Stimulated activated naive CD4-positive, alpha-beta T cell (primary cell): ENCODE measurements at places on chromosomes 1 and 21.

- no peak for DNase-seq
These were observed 38.6 kb downstream of the SLC45A1 start for GRCh38 chr1:8356256-8357209.

- no peak for DNase-seq
These were observed 75.4 kb downstream of the VWA5B1 start for GRCh38 chr1:20366056-20366462.

DNA sequence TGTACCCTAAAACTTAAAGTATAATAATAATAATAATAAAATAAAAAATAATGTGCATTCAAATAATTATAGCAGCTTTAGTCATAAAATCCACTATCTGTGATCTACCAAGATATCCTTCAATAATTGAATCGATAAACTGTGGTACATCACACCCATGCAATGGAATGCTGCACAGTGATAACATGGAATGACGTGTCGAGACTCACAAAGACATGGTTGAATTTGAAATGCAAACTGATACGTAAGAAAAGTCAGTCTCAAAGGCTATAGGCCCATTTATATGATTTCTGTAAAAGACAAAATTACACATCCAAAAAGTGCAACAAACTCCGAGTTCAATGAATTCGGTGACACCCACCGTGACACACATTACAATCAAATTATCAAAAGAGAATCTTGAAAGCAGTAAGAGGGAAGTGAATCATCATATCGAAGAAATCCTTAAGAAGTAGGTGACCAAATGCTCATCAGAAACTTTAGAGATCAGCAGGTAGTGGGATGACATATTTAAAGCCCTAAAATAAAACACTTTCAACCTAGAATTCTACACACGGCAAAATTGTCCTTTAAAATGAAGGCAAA, 5.2 kb upstream of the SPRR2E start:
- no peak for DNase-seq

- DNase-seq, result no peak
These were observed 92.6 kb downstream of the ZNF281 start for GRCh38 chr1:200317236-200317635.

DNA sequence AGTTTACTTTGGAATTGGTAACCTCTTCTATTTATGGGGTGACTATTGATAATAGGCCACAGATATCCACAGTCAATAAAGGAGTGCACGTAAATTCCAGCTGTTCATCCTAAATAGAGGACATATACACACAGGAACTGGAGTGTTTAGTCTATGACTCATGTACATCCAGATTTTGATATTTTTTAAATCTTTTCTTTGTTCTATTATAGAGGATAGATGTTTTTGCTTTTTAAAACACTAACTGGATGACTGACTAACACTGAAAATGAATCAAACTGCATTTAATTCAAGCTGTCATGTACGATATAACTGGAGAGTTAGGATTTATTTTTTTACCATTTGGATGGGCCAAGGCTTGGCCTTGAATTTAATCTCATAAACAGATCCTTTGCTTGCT, 45.9 kb downstream of the RGL1 start:
- DNase-seq, result no peak

- DNase-seq, result no peak
These were observed 7.7 kb downstream of the PCP4L1 start for GRCh38 chr1:161266202-161266601.

GRCh38 chr1:19454265-19455146, 30.8 kb downstream of the CAPZB start:
- DNase-seq, result peak; percentile 7

DNA sequence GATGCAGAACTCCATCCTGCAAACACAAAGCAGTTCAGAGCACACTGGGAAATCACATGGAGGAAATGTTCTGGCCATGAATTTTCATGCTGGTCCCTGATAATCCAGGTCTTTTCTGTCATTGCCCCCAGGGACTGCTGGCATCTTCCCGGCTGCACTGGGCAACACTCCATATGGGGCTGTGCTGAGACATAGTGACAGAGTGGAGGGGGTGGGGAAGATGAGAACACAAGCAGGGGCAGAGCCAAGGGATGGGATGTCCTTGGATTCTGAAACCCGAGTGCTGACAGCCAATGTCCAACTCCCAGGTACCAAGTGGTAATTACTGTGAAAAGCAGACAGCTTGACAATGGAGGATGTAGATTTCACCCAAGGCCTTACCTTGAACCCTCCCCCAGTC, 185.7 kb downstream of the HIVEP3 start:
- DNase-seq, result no peak

- no peak for DNase-seq
These were observed 63.9 kb upstream of the AK4 start for GRCh38 chr1:65084066-65084465.

DNA sequence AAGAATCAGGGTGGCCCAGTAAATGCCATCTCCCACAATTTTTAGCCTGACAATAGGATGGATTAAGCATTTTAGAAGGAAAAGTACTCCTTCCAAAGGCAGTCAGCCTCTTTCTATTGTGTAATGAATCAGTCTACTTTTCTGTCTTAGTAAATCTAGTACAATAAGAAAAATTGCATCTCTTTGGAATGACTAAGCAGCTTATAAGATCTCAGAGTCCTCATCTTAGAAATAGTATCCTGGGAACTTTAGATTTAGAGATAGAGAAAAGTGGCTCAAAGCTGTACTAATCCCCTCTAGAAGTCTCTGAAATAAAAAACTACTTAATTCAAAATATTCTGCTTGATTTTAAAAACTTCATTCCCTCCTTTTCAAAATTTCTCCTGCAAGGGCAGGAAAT, 81.4 kb downstream of the SLC44A5 start:
- DNase-seq, result no peak

GRCh38 chr1:19062258-19063029, 106.0 kb upstream of the IFFO2 start:
- no peak for DNase-seq

GRCh38 chr1:191668525-191668924, 489.7 kb upstream of the RGS18 start:
- DNase-seq, result no peak

DNA sequence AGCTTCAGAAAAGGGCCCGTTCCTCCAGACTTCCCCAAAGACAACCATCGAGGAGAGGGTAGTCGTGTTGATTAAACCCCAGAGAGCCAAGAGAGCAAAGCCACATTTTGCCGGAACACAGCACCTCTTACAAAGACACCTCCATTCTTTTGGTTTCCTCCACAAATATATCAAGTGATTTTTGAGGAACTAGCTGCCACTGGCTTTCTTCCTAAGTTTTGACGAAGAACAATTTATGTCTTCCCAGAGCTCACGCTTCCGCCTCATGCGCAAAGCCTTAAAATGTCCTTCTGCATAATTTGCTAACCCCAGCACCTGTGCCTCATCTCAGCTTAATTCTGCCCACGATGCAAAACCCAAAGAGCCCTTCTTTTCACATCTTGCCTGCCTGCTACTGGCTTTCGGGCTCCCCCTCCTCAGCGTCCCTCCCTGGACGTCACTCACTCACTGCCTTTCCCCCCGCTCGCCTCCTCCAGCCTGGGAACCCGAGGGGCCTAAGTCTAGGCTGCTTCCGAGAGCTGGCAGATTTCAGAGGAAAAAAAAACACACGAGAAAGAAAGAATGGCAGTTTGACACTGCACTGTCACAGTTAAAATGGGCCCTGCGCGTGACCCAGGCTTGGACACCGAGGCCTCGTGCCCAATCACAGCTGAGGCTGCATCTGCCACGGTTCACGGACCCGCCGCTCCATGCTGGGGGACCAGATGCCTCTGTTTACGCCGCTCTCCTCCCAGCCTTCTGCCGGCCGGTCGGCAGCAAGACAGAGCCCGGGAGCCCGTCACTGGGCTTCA, 77.6 kb upstream of the IFNAR2 start:
- DNase-seq, result no peak

DNA sequence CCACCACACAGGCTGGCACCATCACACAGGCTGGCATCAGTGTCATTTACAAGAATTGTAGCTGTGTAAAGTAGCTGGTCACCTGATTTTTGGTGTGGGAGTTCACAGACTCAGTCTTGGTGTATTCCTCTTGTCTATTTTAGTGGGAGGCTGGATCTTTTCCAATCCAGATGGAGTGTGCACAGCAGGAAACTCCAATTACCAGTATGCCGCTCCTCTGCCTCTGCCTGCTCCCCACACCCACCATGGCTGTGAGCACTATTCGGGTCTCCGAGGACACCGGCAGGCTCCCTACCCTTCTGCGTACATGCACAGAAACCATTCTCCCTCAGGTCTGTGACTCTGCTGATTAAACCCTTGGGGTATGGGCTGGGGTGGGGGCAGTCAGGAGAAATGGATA, 24.2 kb downstream of the TBX19 start:
- no peak for DNase-seq

DNA sequence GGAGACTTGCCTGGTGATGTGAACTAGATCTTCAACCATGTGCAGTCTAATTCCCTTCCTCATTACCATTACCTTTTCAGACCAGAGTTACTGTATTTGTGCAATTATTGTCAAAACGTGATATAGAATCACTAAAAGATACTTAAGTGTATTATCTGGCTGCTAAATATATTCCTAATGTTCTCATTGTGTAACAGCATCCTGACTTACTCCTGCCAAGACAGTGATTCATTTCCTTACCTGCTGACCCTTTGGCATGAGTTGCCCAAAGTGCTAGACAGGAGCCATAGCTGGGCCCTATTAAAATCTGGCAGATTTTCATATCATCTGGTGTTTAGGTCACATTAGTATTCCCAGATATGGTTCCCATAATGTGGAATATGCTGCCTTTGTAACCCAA, 598.3 kb upstream of the CAMK1G start:
- no peak for DNase-seq

DNA sequence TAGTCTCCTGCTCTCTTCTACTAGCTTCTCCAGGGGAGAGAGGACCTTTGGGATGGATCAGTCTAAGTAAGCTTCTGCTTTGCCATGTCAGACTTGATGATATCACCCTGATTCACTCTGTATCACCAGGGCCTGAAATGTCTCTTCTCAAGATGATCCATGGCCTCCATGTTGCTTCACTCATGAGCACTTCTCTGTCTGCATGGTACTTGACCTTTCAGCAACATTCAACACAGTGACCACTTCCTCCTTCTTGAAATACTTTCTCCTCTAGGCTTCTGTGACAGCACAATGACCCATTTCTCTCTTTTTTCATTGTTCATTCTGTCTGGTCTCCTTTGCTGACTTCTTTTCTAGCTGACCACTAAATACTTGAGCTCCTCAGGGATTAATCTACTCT, 35.3 kb upstream of the NGF start:
- no peak for DNase-seq

DNA sequence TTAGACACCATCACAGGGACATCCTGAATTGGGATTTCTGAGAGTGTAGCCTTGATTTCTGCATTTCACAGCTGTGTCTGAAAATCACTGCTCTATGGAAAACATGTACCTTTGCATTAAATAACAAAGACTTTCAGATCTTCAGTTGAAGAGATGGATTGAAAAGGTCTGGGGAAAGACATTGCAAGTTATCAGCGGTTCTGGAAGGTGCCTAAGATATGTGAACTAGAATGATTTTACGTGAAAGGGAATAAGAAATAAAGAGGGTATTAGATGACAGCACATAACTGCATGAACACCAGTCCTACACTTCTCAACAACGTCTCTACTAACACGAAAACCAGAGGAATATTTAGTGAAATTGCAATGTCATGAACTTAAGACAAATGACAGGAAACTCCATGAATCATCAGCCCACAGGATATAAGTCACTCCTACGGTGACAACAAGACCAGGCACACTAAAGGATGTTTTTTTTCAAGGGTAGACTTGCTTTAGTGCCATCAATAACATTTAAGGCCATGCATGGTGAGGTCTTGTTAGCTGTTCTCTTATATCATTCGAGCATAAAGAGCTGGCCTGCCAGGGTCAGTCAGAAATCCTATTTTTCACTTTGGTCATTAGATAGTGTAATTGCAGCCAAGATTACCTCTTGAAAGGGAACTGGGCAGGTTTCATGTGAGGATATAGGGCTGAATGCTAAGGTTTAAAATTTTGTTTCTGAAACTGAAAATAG, 283.1 kb downstream of the GRIK1 start:
- DNase-seq, result no peak

DNA sequence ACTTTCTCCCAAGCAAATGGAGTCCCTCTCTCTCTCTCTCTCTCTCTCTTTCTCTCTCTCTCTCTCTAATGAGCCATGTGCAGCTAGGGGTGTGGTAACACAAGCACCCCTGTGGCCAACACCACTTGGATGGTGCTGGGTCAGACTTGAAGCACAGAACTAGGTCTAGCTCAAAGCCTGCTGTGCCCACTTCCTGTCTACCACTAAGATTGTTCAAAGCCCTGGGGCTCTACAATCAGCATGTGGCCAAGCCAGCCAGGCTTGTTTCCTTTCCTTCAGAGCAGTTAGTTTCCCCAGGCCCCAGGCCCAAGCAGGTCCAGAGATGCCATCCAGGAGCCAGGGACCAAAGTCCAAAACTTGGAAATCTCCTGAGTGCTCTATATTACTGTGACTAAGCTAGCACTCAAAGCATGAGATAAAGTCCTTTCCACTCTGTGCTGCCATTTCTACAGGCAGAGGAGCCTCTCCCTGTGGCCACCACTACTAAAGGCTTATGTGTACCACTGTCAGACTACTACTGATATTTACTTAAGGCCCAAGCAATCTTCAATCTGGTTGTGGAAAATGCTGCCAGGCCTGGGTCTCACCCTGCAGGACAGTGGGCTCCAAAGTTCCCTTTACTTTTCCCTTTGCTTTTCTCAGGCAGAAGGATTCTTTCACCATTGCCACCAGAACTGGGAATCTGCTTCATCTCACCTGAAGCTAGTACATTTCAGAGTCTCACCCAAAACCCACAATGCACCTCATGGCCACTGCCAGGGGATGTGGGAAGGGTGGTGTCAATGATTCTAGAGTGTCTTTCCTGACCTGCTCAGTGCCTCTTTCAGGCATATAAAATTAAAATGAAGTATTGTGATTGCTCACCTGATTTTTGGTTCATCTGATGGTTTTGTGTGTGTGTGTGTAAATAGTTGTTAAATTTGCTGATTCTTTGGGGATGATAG, 999.5 kb downstream of the NCAM2 start:
- DNase-seq, result no peak

DNA sequence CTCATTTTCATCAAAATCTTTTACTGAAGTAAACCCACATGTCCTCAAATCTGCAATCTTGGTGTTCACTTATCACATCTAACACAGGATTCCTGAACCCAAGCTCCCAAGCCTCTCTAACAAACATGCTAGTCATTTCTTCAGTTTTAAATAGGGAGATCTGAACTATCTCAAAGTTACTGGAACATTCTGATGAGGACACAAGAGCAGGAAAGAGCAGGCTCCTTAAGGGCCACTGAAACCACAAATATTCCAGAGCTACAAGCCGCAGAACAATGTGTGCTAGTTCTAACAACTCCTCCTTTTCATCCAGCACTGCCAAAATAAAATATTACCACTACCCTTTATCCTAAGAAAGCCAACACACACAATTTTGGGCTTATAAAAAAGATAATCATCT, 38.9 kb downstream of the WARS2 start:
- DNase-seq, result no peak

DNA sequence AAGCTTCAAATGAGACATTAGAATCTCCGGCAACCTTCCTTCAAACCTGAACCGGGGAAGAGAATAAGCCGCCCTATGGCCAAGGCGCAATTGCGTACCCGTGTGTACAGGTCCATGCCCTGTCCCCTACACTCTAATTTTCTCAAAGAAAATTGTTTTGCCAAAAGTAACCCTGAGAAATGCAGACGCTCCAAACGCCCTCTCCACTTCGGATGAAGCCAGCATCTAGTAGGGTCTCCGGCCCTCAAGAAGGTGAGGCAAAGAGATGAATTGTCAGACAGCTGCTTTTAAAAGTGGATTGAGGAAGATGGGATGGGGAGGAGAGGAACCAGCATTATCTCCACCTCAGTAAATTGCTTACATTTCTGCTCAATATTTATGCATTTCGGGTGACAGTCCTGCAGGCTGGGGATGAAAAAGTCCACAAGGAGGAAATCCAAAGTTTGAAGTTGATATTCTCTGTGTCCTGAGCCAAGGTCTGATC, 630 bp upstream of the LHX9 start:
- DNase-seq, result no peak
